Glutamatergic neuron (in vitro differentiated cells): ENCODE measurements at places on chromosomes 6 and 20.

DNA sequence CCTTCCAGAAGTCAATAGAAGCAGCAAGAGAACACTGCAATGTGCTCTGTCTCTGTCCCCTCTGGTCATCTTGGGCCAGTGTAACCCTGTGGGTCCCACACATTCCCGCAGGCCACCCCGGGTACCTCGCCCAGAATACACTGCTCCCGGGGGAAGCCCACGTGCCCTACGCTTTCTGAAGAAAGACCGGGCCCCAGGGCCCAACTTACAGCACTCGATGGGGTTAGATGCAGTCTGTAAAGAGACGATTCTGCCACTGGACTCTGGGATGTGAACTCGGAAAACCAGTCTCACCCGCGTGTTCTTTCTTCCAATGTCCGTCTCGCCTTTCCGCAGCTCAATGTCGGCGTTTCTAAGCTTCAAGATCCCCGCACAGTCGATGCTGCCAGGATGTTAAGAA lies 68.7 kb downstream of the NFATC2 start:
- H3K27ac ChIP-seq = no peak overlapping the region
- H3K4me1 ChIP-seq = no peaks in the 10 kb centered on the region
- peaks cover 2% of the 10 kb centered on the region for H3K27me3 ChIP-seq
- peaks cover 9% of the 10 kb centered on the region for H3K36me3 ChIP-seq
- DNase-seq = no peak
- no peak overlapping the region for H3K4me3 ChIP-seq

DNA sequence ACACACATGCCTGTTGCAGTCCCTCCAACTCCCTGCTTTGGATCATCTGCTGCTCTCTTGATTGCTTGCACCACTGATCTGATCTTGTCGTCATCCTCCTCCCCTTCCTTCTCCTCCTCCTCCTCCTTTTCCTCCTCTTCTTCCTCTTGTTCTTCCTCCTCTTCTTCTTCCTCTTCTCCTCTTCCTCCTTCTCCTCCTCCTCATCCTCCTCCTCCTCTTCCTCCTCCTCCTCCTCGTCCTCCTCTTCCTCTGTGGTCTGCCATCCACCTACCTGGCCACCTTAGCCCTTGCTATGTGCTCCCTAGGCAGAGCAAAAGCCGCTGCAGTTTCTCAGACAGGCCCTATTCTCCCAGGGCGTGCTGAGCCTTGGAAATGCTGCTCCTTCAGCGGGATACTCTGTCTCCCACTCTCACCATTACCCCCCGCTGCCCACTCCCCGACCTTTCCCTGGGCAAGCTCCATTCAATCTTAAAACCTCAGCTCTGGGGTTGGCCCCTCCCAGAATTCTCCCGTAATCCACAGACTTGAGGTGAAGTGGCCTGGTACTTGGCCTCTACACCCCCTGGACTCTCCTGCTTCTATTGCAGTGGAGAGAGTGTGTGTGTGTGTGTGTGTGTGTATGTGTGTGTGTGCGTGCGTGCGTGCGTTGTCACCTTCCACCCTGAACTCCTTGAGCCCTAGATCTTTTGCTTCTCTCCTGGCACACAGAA lies 105.0 kb downstream of the SASH1 start:
- no peak overlapping the region for H3K27ac ChIP-seq
- H3K27me3 ChIP-seq = peaks cover 2% of the 10 kb centered on the region
- H3K36me3 ChIP-seq = no peaks in the 10 kb centered on the region
- H3K4me3 ChIP-seq = no peak overlapping the region
- H3K4me1 ChIP-seq = peaks cover 5% of the 10 kb centered on the region

DNA sequence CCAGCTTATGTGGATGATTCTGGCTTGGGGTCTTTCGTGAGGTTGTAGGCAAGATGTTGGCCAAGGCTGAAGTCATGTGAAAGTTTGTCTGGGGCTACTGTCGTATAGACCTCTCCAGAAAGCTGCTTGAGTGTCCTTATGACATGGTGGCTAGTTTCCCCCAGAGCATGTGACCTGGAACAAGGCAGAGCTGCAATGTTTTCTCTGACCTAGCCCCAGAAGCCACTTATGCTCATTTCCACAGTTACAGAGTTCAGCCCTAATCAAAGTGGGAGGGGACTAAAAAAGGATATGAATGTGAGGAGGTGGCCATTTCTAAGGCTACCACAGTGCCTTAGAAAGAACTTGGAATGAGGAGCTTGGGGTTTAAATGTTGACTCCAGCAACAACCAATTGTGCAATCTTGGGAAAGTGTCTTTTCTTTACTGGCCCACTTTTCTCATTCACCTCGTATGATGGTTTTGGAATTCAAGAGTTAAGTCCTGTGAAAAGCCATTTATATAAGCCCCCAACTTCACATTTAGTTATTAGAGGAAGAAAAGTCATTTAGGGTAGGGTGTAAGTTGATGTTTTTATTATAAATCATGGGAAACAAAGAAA lies 5.9 kb upstream of the ASXL1 start:
- H3K4me3 ChIP-seq = no peak overlapping the region
- no peak overlapping the region for H3K27ac ChIP-seq
- H3K27me3 ChIP-seq = peaks cover under 1% of the 10 kb centered on the region
- no peak for DNase-seq

DNA sequence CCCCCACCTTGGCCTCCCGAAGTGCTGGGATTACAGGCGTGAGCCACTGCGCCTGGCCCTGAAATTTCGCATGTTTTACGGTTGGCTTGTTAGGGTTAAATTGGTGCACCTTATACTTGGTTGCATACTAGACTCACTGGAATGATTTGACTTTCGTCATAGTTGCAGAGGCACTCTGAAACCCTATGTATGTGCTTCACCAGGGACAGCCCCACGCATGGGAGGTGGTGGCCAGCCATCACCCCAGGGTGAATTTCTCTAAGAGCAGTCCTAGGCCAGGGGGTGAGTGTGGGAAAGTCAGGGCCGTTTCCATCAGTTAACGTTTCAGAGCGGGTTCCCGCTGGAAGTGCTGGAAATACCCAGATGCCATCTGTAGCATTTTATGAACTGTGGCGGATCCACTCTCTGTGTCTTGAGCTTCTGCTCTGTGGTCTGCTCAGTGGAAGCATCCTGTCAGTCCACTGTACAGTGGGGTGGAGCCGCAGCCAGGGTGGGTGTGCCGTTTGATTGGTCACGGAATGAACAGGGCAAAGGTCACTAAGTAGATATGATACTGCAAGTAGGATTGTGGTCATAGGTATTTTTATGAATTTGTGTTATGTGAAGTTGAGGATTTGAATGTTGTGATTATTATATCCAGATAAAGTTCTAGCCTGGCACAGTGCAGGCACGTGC lies 13.2 kb downstream of the DNAJC5 start:
- DNase-seq = no peak
- H3K4me3 ChIP-seq = peak overlapping the region; percentile 61
- H3K4me1 ChIP-seq = peaks cover 15% of the 10 kb centered on the region

- no peak for DNase-seq
- H3K4me1 ChIP-seq = no peaks in the 10 kb centered on the region
- no peak overlapping the region for H3K27ac ChIP-seq
- H3K27me3 ChIP-seq = no peaks in the 10 kb centered on the region
- no peaks in the 10 kb centered on the region for H3K36me3 ChIP-seq
Observed at GRCh38 chr6:16168858-16169257, 40.0 kb downstream of the MYLIP start.

DNA sequence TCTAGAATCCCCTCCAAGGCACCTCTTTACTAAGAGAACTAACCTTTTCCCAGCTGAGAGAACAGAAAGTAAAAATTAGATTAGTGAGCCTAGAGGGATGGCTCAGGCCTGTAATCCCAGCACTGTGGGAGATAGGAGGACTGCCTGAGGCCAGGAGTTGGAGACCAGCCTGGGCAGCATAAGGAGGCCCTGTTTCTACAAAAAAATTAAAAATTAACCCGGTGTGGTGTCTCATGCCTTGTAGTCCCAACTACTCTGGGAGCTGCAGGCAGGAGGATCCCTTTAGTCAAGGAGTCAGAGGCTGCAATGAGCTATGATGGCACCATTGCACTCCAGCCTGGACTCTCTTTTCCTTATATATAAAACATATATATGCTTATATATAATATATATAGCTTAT lies 5.5 kb upstream of the OOEP start:
- H3K4me1 ChIP-seq = no peaks in the 10 kb centered on the region
- no peak overlapping the region for H3K4me3 ChIP-seq
- H3K27ac ChIP-seq = no peak overlapping the region
- H3K27me3 ChIP-seq = no peaks in the 10 kb centered on the region
- DNase-seq = no peak

DNA sequence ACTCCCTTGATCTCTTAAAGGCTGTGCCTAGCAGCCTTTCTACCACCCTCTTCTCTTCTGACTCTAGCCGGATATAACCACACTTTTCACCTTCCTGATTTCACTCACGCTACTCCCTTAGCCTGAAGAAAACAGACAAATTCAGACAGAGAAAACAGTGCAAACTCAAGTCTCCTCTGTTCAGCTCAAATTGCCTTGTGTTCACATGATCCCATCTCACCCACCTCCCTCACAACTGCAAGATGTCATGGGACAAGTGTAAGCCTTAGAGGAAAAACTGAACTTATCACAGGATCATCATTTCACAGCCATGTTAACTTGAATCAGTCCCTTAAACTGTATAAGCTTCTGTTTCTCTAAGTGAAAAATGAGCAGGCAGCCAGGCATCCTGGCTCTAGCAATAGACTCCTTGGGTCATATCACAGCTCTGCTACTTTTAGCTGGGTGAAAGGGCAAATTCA lies 66.5 kb upstream of the TENT5A start:
- no peak overlapping the region for H3K27ac ChIP-seq
- H3K4me1 ChIP-seq = peaks cover 27% of the 10 kb centered on the region
- H3K27me3 ChIP-seq = no peaks in the 10 kb centered on the region
- H3K36me3 ChIP-seq = no peaks in the 10 kb centered on the region
- no peak overlapping the region for H3K4me3 ChIP-seq

DNA sequence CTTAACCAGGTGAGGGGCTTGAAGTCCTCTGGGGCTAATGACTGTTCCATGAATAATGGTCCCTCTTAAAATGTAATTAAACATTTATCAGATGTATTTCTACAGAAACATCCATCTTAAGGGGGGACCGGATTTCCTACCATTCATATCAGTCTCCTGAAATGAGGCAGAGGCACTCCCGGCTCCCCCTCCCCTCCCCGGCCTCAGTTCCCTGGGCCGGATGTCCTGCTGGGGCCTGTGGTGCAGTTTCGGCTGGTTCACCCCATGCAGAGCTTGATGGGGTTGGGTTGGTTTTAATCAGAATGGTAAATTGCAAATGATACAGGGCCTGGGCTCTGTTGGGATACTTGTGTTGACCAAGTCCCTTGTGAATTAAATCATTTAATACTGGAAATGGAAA lies 349.4 kb downstream of the PREX1 start:
- peaks cover 12% of the 10 kb centered on the region for H3K27me3 ChIP-seq
- no peak overlapping the region for H3K4me3 ChIP-seq
- peaks cover 7% of the 10 kb centered on the region for H3K36me3 ChIP-seq

GRCh38 chr6:159726255-159726917 lies 920 bp upstream of the WTAP start:
- peaks cover 11% of the 10 kb centered on the region for H3K27me3 ChIP-seq
- no peaks in the 10 kb centered on the region for H3K36me3 ChIP-seq
- peak overlapping the region; percentile 100 for H3K27ac ChIP-seq
- peak overlapping the region; percentile 86 for H3K4me3 ChIP-seq

GRCh38 chr6:121853686-121854085 lies 418.2 kb downstream of the GJA1 start:
- H3K4me1 ChIP-seq = peaks cover 7% of the 10 kb centered on the region
- no peak for DNase-seq
- no peaks in the 10 kb centered on the region for H3K36me3 ChIP-seq
- no peaks in the 10 kb centered on the region for H3K27me3 ChIP-seq
- no peak overlapping the region for H3K4me3 ChIP-seq

DNA sequence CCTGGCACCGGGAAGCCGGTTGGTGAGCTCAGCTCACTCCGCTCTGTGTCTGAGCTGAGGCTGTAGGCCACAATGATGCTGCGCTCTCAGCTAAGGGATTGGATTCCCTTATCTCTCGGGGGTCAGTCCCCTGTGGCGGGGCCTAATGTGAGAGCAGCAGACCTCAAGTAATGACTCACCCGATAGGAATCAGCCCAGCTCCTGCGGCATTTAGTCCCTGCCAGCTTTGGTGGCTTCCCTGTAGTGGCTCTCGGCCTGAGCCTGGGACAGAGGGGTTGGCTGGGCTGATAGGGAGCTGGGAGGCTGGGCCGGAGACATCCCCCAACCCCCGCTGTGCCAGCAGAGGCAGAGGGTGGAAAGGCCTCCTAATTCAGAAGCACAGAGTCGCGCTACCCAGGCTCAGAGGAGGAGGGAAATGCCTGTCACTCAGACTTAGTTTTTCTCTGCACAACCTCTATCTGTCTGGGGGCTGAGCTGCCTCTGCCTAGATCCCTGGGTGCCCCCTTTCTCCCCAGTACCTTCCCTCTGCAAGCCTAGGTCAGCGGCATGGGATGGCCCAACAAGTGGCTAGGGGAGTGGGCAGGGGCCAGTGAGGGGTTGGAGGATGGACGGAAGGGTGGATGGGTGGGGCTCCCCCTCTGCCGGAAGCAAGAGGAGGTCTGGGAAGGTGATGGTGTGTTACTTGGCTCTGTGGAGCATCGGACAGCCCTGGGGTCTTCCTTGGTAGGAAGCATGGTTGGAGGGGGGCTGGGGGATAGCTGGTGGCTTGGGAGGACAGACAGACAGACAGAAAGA lies 92.2 kb downstream of the CDH22 start:
- peaks cover 3% of the 10 kb centered on the region for H3K27me3 ChIP-seq
- H3K27ac ChIP-seq = no peak overlapping the region
- peak; percentile 81 for DNase-seq
- H3K4me1 ChIP-seq = peaks cover 50% of the 10 kb centered on the region
- H3K36me3 ChIP-seq = no peaks in the 10 kb centered on the region

GRCh38 chr6:44739181-44739580 lies 351.7 kb downstream of the CDC5L start:
- H3K36me3 ChIP-seq = no peaks in the 10 kb centered on the region
- DNase-seq = no peak
- no peak overlapping the region for H3K27ac ChIP-seq
- H3K4me1 ChIP-seq = peaks cover 5% of the 10 kb centered on the region

DNA sequence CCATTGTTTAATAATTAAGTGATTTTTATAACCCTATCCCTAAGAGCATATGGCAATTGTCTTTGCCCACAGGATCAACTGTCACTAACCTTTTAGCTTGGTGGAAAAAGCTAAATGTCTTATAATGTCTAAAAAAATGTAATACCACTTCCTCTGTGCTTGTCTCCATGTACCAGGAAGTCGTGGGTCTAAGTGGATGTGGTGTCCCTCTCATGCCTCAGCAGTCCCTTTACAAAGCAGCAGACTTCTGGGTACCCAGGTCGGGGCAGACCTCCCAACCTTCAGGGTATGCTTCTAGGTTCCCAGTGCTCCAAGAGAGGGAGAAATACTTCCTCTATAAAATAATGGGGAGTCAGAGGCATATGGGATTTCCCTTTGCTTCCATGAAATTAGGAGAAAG lies 74.7 kb downstream of the ZHX3 start:
- H3K4me1 ChIP-seq = no peaks in the 10 kb centered on the region
- H3K27me3 ChIP-seq = peaks cover 5% of the 10 kb centered on the region
- no peak overlapping the region for H3K27ac ChIP-seq
- no peak for DNase-seq

- no peak for DNase-seq
- no peaks in the 10 kb centered on the region for H3K36me3 ChIP-seq
- peaks cover 6% of the 10 kb centered on the region for H3K4me1 ChIP-seq
Observed at GRCh38 chr6:41120058-41120457, 34.1 kb downstream of the TREML1 start.

GRCh38 chr20:17749626-17749977 lies 49.8 kb downstream of the BANF2 start:
- H3K27me3 ChIP-seq = no peaks in the 10 kb centered on the region
- DNase-seq = no peak
- peaks cover 4% of the 10 kb centered on the region for H3K4me1 ChIP-seq
- H3K36me3 ChIP-seq = peaks cover 7% of the 10 kb centered on the region
- no peak overlapping the region for H3K4me3 ChIP-seq

- peaks cover 2% of the 10 kb centered on the region for H3K27me3 ChIP-seq
- H3K4me3 ChIP-seq = no peak overlapping the region
- H3K4me1 ChIP-seq = peaks cover 10% of the 10 kb centered on the region
- no peak overlapping the region for H3K27ac ChIP-seq
- no peak for DNase-seq
Observed at GRCh38 chr6:157651731-157652490, 171.1 kb upstream of the SNX9 start.
